ENCODE measurements at places on chromosomes 13 and 19.

GRCh38 chr13:113651511-113652403 is 6.2 kb downstream of the ATP4B start:
- DNase-seq, result no peak

GRCh38 chr19:3521104-3521445 is 15.0 kb downstream of the FZR1 start:
- DNase-seq, result no peak

GRCh38 chr19:57830071-57830602 is at the start of gene ZNF587B:
Gene ZNF587B (plus strand): TSS chr19:57830299. CDS start chr19:57830529, 230 bp downstream.
- peak; percentile 11 for DNase-seq

GRCh38 chr13:29832761-29833298 is 17.6 kb downstream of the UBL3 start:
- DNase-seq, result no peak

- no peak for DNase-seq
Measured at GRCh38 chr19:14830702-14831101, 4.3 kb downstream of the OR7A5 start.

DNA sequence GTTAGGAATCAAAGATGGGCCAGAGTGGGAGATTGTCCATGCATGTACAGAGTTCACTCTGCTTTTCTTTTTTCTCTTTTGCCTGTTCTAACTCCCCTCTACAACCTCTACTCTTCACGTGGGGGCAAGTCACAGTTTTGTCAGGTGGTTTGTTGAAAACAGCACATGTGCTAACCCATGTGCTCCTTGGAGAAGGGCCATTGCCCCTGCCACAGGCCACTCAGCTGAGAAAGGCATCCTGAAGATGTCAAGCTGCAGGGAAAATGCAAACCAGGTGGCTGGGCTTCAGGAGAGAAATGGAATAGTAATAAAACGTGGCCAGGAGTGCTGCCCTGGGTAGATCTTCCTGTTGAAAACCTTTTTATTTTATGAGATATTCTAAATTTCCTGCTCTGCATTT is 35.3 kb upstream of the SLC10A2 start:
- no peak for DNase-seq
